NCI-H510A treated with DMSO at 0.1 percent for 48 hours (cell line): ENCODE measurements at places on chromosomes 4 and X.

GRCh38 chr4:142065086-142065647 is 428.8 kb downstream of the IL15 start:
- no peak for DNase-seq

- DNase-seq: no peak
These were observed 10.0 kb downstream of the CSTF2 start for GRCh38 chrX:100830143-100830542.

DNA sequence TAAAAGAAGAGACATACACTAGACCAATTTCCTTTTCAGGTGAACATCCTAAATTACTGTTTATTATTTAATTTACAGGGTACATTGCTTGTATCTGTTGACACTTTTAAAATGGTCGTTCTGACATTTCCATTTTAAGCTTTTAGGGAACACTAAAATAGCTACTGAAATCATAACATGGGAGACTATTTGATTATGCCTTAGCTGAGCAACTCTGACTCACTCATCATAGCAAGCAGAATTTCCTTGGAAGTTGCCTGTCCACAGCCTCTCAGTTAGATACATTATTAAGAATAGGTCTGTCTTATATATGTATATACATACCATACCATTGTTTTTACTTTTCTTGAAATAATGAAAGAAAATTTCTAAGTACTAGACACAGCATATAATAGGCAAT is 22.0 kb downstream of the GUCY1B1 start:
- DNase-seq: no peak

DNA sequence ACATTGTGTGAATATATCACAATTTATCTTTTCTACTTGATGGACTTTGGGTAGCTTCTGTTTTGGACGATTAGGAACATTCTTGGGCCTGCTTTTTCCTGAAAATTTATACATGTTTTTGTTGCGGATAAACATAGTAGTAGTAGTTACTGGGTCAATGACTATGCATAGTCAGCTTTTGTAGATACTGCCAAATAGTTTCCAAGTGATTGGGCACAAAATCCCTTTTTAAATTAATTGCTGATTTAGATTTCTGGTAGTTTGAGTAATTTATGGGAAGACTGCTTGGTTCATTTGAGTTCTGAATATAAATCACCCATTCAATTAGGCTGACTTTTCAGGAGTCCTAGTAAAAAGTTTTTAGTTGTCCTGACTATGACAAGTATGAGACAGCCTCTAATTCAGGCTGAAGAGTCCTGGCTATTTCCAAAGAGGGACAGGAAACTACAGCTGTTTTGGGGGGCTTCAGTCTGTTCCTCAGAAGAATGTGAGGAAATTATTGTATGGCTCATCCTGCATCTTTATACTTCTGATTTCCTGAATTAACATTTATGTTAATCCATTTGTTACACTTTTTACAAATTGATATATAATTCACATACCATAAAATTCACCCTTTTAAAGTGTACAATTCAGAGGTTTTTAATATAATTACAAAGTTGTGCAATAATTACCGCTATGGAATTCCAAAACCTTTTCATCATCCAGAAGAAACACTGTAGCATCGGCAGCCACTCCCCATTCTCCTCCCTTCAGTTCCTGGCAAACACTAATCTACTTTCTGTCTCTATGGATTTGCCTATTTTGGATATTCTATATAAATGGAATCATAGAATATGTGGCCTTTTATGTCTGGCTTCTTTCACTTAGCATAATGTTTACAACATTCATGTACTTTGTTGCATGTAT is 14.2 kb downstream of the LRP2BP start:
- no peak for DNase-seq

DNA sequence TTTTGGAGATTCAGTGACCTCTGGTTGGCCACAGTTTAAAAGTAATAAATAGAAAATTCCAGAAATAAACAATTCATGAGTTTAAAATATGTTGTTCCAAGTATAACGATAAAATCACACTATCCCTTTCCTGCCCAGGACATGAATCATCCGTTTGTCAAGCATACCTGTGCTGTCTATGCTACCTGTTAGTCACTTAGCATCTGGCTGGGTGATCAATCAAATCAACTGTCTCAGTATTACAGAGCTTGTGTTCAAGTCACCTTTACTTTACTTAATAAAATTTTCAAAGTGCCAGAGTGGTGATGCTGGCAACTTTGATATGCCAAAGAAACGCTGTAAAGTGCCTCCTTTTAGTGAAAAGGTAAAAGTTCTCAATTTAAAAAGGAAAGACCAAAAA is 979.5 kb upstream of the NDST4 start:
- no peak for DNase-seq

GRCh38 chrX:34300871-34301270 is 168.8 kb upstream of the FAM47A start:
- peak; percentile 17 for DNase-seq
